ENCODE measurements at places on chromosomes 16 and 17. TPM values are rescaled to one million over a fixed set of nuclear protein-coding genes. Genes with fewer than 3 reads are reported as not detected.

The LDHD gene
- polyA plus RNA-seq = 34.2 TPM

GRCh38 chr17:50270435-50271362 is 3.6 kb upstream of the TMEM92 start:
- peak; percentile 27 for DNase-seq

GRCh38 chr17:17082878-17083277 is 40.6 kb downstream of the MPRIP start:
- DNase-seq = no peak

DNA sequence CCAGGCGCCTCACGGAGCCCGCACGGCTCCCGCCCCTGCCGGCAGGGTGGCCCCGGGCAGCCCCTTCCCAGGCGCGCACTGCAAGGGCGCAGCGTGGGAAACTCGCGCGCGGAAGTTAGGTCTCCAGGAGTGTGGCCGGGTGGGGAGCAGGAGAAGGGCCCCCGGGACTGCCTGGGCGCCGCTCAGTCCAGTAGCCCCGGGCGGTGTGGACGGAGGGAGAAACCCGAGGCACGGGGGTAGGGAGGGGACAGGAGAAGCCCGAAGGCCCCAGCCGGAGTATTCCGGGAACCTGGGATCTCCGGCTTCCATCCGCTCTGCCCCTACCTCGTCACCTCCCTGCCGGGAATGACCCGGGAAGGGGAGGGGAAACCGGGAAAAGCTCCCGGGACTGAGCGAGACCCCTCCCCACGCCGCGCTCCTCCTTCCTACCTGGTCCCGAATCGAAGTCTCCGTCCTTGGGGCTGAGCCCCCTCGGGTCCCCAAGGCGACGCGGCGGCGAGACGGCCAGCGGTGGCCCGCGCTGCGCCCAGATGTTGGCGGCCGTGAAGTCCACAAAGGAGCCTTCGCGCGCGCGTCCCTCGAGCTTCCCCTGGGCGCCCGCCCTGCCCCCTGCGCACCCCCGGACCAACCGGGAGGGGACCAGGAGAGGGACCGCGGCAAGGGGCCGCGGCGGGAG is 418 bp downstream of the SOCS3 start:
- DNase-seq = no peak

- DNase-seq = no peak
Observed at GRCh38 chr17:43562679-43563599, 16.8 kb upstream of the ETV4 start.

The TELO2 gene
- polyA plus RNA-seq = 53.6 TPM

The CASKIN1 gene
- 0.55 TPM for polyA plus RNA-seq

DNA sequence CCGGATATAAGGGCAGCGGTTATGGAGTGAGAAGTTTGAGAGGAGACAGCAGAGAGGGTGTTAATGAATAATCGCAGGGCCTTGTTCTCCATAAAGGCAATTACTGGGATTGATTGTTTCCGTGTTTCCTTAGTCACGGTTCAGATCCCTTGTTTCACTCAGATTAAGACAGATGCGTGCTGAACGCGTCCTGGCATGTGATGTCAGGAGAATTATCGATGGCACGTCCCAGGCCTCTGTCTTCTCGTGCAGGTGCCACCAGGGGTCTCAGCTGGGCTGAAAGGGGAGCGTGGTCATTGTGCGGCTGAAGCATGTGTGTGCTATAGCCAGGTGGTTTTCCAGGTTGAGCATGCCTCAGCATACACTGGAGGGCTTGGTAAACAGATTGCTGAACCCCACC is 142.4 kb upstream of the NOL11 start:
- DNase-seq = peak; percentile 72

- no peak for DNase-seq
Observed at GRCh38 chr17:80499560-80499959, 23.2 kb upstream of the NPTX1 start.

Data from stomach (tissue), 19 donors.